ENCODE measurements at places on chromosomes 4 and X.

DNA sequence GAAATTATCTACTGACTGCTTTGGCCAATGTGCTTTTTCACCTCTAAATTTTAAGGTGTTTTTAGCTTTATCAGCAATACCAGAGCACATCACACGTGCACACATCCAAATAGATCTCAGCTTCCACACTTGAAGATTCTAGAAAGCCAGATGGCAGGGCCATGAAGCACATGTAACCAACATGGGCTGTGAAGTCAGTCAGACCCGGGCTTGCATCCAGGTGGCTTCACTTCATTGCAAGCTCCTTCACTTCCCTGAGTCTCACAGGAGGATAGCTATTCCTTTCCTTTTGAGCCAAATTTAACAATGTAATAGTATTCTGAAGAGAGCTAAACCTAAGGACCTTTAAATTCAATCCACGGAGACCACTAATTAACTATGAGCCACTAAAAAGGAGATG is 86.5 kb downstream of the SH3RF1 start:
- DNase-seq: no peak

GRCh38 chrX:119607018-119607389 is 780 bp upstream of the NKRF start:
- no peak for DNase-seq

DNA sequence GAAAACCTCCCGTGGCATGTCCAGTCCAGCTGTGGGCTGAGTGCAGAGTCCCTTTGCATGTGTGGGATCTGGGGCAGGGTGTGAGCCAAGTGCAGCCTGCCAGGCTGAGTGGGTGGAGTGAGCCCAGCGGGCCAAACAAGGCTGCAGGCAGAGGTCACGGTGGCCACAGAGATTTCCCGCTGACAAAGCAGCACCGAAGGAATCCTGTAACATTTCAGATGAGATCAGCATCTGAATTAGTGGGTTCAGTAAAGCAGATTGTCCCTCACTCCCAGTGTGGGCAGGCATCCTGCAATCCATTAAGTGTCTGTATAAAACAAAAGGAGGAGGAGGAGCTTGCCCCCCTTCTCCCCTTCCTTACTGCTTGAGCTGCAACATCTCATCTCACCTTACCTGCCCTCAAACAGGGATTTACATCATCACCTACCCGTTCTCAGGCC is 324.4 kb downstream of the FAT4 start:
- no peak for DNase-seq

DNA sequence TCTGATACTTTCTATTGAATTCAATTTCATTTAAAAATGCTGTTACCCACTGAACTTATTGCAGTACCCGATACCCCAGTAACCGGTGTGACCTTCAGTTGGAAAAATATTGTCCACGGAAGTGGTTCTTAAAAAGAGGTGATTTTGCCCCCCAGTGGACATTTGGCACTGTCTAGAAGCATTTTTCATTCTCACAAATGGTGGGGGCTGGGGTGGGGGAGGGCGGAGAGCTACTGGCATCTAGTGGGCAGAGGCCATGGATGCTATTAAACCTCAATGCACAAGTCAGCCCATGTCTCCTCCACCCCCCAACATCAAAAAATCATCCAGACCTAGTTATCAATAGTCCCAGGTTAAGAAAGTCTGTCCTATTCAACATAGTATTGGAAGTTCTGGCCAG is 19.6 kb upstream of the CHM start:
- DNase-seq: peak; percentile 24

- DNase-seq: peak; percentile 93
Measured at GRCh38 chrX:109848461-109849050, 115.5 kb upstream of the ACSL4 start.

- DNase-seq: no peak
Measured at GRCh38 chrX:135591871-135592270, 71.4 kb downstream of the INTS6L start.

DNA sequence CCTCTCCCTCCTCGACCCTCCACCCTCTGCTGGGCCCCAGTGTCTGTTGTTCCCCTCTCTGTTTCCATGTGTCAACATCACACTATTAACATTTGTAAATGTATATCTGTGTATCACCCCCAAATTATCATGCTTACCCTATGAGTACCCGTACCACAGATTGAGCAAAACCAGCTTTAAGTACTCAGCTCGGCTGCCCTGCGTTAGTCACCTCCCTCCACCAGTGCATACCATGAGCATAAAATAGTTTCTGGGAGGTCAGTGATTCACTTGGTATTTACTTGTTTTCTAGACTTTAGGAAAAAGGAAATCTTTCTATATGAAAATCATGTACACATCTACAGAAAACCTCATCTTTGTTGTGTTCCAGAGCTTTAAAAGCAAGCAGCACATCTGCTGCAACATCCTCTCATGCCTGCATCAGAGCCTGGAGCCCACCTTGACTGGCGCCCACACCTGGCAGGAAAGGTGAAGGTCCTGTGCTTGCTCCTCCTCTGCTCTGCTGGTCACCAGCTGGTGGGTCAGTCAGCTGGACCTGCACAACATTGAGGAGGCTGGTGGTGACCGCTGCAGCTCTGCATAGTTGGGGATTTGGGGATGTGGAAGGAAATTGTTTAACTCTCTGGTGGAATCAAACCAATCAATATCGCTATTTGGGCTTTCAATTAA is 214.4 kb upstream of the KLF3 start:
- no peak for DNase-seq

GRCh38 chr4:925771-926500 is 6.2 kb downstream of the GAK start:
- DNase-seq: no peak

DNA sequence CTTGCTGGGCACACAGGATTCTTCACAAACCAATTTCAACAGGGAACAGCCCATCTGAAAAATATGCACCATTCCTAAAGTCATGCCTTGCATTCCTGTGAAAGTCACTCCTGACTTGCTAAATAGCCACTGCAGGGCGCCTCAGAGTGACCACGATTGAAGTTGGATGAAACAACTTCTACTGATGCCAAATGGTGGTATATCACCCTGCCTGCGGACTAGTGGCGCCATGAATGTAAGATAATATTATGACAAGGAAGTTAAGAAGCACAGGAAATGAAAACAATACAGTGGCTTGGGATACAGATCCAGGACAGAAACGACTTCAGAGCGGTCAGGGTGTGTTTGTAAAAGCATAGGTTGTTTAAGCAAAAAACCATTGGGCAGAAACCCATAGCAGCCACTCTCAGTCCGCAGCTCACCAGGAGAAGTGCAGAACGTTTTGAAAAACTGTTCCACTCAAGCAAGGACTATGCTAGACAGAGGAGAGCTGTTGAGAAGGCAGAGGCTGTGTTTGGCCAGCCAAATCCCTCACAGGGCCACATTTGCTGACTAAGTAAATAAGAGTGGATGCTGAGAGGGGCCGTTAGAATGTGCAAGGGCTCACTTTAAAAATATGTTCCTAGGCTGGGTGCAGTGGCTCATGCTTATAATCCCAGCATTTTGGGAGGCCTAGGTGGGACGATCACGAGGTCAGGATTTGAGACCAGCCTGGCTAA is 250.4 kb downstream of the PTTG2 start:
- DNase-seq: no peak

DNA sequence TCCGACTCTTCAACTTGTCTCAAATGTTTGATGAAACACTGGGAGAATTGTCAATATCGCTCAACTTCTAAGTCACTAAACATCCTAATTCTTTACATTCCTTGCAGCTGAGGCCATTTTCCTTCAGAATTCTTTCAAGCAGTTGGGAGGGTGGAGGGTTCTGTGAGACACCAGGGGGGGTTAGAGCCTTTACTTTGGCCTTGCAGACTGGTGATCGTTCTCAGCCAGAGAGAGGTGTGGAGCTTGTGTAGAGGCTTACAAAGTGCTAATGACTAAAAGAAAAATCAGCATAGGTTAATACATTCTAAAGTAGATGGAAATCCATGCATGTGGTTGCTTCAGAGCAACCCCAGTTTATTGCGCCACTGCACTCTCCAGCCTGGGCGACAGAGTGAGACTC is 21.3 kb upstream of the SOX3 start:
- DNase-seq: no peak

GRCh38 chr4:88803600-88804096 is 106.0 kb upstream of the NAP1L5 start:
- peak; percentile 51 for DNase-seq

DNA sequence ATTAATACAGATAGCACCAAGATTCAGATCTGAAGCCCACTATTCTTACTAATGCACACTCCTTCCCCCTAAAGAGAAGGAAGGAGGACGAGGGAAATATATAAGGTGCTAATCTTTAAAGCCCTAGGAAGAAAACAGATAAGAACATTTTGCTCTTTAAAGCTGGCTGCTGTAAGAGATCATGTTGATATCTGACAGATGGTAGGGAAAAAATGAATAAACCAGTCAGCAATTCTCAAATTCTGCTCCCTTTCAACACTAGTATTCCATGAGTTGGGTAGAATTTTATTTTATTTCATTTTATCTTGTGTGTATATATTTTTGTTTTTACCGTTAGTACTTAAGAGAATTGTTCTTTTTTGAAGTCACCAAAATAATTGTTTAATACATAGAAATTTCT is 19.2 kb downstream of the OTC start:
- DNase-seq: no peak

GRCh38 chr4:181259081-181259709 is 984.0 kb upstream of the TENM3 start:
- no peak for DNase-seq

GRCh38 chr4:87838890-87839591 is 6.3 kb downstream of the MEPE start:
- peak; percentile 57 for DNase-seq

DNA sequence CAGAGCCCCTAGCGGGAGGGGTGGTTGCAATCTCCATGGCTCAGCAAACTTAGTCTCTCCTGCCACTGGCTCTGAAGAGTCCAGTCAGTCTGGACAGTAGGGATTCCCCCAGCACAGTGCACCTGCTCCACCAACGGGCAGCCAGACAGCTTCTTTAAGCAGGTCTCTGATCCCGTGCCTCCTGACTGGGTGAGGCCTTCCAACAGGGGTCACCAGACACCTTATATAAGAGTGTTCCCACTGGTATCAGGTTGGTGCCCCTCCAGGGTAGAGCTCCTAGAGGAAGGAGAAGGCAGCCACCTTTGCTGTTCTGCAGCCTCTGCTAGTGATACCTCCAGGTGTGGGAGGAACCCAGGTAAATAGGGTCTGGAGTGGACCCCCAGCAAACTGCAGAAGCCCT is 1393.4 kb downstream of the STIM2 start:
- DNase-seq: no peak

GRCh38 chrX:15913146-15913545 is 58.5 kb upstream of the AP1S2 start:
- no peak for DNase-seq

GRCh38 chrX:24646745-24647182 is 383 bp downstream of the PCYT1B start:
- DNase-seq: peak; percentile 2

- peak; percentile 70 for DNase-seq
Measured at GRCh38 chrX:153646620-153647373, at the start of gene DUSP9. Gene DUSP9, plus strand, starts transcription at chrX:153647203. Its CDS starts 751 bp downstream, at chrX:153647954.

- DNase-seq: peak; percentile 78
Measured at GRCh38 chr4:146998157-146998556, 52.5 kb upstream of the TTC29 start.

- DNase-seq: no peak
Measured at GRCh38 chr4:26762650-26763049, 98.0 kb upstream of the STIM2 start.

- DNase-seq: no peak
Measured at GRCh38 chrX:85897362-85898126, 149.8 kb downstream of the CHM start.

DNA sequence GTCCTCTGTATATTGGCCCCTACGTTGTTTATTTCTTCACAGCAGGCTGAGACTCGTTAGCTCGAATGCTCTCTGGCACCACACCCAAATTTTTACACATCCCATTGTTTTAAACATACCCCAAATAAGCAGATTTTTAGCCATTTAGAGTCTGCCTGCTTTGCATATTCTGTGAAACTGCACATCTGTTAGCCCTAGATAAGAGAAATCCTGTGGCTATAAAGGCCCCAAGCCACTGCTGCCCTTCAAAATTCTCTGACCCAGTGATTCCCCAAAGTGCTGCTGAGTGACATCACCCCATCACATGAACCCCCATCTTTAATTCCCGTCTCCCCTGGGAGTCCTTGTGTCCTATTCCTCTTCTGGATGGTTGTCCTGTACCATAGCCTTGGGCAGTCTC is 20.8 kb downstream of the TEX13C start:
- DNase-seq: no peak

DNA sequence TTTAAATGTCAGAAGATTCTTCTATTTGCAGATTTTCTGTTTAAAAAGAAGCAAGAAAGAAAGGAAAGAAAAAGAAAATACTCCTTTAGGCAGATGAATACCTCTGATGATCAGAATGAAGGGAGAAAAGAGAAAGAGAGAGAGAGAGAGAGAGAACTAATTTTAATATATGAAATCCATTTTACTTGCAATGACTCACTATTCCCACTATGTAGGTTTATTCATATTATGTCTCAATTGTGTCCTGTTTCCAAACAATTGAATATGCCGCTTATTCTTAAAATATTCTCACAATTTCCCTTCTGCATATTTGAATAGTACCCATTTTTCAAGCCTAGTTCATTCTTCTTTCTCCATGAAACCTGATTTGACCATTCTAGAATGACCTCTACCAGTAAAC is 11.7 kb downstream of the MEPE start:
- no peak for DNase-seq

GRCh38 chr4:972651-973424 is 531 bp downstream of the DGKQ start:
- DNase-seq: no peak

DNA sequence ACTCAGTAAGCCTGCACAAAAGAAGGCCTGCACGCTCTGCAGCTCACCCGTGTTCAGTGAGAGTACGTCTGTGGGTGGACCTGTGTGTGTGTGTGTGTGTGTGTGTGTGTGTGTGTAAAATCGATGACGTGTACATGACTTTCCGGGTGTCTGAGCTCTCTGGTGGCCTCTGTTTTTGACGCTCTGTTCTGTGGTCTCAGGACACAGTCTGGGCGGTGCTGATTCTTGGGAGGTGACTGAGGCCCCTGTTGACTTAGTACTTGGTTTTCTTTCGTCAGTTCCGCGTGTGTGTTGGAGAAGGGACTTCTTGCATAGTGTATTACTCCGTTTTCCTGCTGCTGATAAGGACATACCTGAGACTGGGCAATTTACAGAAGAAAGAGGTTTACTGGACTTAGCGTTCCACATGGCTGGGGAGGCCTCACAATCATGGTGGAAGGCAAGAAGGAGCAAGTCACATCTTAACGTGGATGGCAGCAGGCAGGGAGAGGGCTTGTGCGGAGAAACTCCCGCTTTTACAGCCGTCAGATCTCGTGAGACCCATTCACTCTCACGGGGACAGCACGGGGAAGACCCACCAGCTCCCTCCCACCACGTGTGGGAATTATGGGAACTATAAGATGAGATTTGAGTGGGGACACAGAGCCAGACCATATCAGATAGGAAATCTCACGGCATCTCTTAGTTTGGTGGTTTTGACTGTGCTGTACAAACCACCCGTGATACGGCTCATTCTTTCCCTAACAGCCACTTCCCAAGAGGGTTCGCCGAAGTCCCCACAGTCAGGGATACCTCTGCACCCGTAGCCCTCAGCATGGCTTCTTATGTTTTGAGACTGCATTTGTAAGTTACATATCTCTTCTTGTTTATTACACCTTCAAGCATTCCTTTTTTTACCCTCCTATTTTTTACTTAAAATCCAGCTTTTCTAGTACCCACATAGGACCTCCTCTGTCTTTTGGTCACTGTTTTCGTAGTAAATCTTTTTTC is 24.5 kb downstream of the UVSSA start:
- no peak for DNase-seq

GRCh38 chrX:81377329-81377728 is 175.4 kb downstream of the SH3BGRL start:
- peak; percentile 50 for DNase-seq
